ENCODE measurements at places on chromosomes 12 and 14.

- DNase-seq, result peak; percentile 53
These were observed 194.9 kb upstream of the OR4E1 start for GRCh38 chr14:21868442-21869046.

- DNase-seq, result no peak
These were observed 120.8 kb upstream of the WSCD2 start for GRCh38 chr12:108008163-108008905.

DNA sequence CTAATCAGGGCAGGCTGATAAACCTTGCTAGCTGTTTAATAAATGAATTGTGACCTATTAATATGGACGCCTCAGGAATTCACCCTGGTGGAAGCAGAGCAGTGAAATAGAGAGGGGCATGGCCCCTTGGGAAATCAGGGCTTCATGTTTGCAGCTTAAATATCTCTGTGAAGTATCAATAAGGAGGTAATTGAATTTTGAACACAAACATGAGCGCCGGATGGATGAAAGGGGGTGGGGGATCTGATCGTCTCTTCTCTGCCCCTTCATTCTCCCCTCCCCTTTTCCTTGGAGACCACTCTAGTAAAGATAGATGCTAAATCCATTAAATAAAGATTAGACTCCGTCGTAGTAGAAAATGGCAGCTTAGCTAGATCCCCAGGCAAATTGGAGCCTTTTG, 70.5 kb downstream of the LIN52 start:
- DNase-seq, result no peak

- no peak for DNase-seq
These were observed 128.1 kb downstream of the PRKD1 start for GRCh38 chr14:29799464-29800095.

- no peak for DNase-seq
These were observed 26.5 kb downstream of the CCDC92 start for GRCh38 chr12:123946152-123946515.

DNA sequence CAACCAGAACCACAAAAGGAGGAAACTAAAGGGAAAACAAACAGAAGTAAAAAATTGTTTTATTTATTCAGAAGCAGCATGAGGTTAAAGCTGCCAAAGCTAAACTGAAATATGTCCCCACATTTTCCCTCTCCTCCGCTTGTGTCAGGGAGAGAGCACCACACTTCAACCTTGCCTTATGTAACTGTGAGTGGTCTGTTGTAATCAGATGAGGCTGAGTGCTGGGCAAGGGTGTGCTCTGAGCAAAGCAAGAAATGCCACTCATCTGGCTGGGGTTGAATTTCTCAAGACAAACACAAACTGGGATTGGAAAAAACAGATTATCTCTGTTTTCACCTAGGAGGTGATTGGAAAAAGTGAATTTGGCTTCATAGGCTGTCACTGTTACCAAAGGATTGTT, 12.2 kb downstream of the CAPZA3 start:
- no peak for DNase-seq

DNA sequence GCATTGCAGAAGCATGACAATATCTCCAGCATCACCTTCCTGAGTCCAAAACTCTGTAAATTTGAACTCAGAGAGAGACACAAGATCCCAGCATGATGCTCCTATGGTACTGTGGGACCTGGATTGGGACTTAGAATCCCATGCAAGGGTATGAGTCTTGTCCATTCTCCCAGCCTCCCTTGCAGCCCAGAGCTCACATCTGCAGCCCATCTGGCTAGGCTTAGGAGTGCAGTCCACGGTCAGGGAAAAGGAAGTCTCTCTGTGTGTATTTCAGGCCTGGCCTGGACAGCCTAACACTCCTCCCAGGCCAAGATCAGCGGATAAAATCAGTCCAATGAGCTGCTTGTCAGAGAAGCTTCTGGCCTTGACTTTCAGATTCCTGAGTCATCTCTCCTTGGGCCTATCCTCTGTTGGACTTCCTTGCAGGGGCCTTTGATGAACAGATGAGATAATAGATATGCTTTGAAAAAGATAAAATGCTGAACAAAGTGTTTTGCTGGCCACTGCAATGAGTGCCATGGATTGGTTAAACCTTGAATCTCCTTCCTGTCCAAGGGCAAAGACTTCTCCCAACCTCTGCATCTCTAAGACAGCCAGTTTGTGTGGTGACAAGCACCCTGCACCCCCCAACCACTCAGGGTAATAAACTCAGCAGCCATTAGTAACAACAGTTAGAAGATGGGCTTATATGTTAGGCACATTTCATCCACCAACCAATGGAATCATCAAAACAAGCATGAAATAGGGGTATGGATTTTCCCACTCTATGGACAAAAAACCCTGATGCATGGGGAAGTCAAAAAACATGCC, 412.8 kb upstream of the TBX3 start:
- no peak for DNase-seq

DNA sequence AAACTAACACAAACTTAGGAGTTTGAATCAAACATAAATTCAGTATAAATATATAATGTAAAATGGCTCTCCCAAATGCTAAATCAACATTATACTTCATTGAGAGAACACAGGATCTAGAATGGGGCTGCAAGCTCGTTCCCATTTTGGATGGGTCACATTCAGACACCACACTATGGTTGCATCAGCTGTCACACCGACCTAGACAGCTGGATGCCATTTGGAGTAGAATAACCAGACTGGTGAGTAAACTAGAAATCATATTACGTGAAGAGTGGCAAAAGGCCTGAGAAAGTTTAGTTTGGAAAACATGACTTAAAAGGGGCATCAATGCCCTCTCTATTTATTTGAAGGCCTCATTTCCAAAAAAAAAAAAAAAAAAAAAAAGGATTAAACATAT, 430.4 kb downstream of the NPAS3 start:
- no peak for DNase-seq

DNA sequence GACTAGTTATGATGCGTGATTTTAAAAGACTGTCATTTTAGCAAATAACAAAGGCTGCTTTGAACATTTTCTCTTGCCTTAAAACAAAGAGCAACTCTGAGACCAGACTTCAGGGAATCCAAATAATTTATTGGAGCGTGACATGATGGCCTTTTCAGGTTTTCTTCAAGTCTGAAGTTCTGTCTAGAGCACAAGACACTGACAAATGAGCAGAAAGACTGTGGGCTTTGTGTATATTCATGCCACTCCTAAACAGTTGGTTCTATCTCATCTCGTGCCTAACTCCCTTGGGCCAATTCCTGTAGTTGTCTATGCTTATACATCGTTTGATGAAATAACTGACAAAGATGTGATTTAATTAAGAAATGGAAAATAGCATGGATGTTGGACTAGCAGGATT, 47.5 kb downstream of the IFT81 start:
- no peak for DNase-seq

- no peak for DNase-seq
These were observed 18.4 kb downstream of the FAR2 start for GRCh38 chr12:29167445-29167844.

DNA sequence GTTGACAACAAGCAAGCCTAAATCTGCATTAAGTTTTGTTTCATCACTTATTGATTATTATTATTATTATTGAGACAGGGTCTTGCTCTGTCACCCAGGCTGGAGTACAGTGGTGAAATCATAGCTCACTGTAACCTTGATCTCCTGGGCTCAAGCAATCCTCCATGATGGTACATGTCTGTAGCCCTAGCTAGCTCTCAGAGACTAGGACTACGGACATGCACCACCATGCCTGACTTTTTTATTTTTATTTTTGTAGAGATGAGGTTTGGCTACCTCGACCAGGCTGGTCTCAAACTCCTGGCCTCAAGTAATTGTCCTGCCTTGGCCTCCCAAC, 35.7 kb upstream of the STK38L start:
- no peak for DNase-seq

- DNase-seq, result no peak
These were observed 78.4 kb downstream of the DAD1 start for GRCh38 chr14:22510527-22511110.

DNA sequence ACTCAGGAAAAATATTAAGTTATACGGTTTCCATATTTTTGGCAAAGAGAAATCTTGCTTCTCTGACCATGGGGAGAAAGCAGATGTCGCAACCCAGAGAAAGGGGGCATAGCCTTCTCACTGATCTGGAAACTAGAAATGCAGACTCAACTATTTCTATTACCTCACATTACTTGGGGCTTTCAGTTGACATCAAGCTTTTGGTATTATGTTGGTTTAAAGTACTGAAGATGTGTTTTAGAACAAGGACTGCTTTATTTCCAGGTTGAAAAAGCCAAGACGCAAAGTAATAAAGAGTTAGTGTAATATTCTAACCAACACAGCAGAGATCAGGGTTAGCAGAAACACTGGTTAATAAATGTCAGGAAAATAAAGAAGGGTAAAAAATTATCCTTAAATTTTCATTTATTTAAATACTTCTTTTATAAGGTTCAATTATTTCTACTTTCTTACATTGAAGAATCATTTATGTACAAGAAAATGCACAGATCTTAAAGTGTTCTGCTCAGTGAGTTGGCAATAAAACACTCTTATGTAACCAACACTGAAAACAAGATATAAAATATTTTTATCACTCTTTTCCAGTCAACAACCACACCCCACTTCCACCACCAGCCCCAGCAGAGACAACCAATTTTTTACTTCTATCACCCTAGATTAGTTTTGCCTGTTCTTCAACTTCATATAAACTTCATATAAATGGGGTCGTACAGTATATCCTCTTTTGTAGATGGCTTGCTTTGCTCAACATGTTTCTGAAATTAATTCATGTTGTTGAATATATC, 26.0 kb downstream of the DCP1B start:
- DNase-seq, result no peak

- no peak for DNase-seq
These were observed 45.0 kb downstream of the ACTN1 start for GRCh38 chr14:68934066-68934465.

- DNase-seq, result no peak
These were observed 100.2 kb upstream of the ALX1 start for GRCh38 chr12:85179680-85180270.

DNA sequence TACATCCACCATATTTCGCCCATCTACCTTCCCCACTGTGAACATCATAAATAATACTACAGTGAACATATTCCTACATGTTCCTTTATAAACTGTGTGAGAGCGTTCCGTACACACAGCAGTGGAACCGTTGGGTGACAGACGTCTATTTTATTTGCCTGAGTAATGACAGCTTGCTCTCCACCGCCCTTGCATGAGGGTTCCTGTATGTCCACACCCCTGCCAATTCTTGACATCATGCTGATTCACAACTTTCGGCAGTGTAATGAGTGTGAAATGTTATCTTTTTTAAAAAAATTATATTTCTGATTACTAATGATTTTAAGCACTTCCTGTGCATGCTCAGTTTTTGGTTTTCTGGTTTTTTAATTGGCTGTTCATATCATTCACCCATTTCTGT, 4.3 kb upstream of the RAD52 start:
- no peak for DNase-seq

DNA sequence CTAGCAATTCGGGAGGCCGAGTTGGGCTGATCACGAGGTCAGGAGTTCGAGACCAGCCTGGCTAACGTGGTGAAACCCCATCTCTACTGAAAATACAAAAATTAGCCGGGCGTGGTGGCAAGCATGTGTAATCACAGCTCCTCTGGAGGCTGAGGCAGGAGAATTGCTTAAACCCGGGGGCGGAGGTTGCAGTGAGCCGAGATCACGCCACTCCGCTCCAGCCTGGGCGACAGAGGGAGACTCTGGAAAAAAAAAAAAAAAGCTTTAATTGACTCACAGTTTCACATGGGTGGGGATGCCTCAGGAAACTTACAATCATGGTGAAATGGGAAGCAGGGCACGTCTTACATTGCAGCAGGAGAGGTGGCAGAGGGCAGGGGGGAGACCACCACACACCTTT, 30.6 kb upstream of the SLC2A3 start:
- DNase-seq, result no peak

DNA sequence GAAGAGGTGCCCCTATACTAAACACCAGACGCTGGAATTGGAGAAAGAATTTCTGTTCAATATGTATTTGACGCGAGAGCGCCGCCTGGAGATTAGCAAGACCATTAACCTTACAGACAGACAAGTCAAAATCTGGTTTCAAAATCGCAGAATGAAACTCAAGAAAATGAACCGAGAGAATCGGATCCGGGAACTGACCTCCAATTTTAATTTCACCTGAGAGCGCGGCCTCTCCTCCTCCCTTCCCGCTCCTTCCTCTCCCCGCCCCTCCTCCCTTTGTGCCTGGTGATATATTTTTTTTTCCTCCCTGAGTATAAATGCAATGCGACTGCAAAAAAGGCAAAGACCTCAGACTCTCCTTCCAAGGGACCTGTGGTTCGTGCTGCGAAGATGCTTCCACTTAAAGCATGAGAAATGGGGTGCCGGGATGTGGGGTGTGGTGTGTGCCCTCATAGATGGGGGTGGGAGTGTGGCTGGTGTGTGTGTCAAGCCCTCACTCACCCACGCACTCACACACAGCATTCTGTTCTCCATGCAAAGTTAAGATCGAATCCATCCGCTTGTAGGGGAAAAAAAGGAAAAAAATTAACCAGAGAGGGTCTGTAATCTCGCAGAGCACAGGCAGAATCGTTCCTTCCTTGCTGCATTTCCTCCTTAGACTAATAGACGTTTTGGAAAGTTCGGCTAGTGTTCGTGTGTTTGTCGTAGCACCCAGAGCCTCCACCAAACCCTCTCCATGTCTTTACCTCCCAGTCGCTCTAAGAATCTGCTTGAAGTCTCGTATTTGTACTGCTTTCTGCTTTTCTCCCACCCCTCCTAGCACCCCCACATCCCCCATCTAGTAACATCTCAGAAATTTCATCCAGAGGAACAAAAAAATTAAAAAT, 4.5 kb downstream of the HOXC10 start:
- no peak for DNase-seq

- no peak for DNase-seq
These were observed 338.9 kb downstream of the AEBP2 start for GRCh38 chr12:19778172-19778571.

GRCh38 chr12:26400627-26401026, 205.3 kb downstream of the SSPN start:
- DNase-seq, result no peak

GRCh38 chr14:33165144-33165925, 226.7 kb downstream of the NPAS3 start:
- no peak for DNase-seq

GRCh38 chr12:52125476-52125900, 46.0 kb downstream of the SMIM41 start:
- no peak for DNase-seq

GRCh38 chr14:52790756-52791222, 618 bp downstream of the GNPNAT1 start:
- no peak for DNase-seq

- no peak for DNase-seq
These were observed 19.5 kb downstream of the ANO6 start for GRCh38 chr12:45235087-45236025.

DNA sequence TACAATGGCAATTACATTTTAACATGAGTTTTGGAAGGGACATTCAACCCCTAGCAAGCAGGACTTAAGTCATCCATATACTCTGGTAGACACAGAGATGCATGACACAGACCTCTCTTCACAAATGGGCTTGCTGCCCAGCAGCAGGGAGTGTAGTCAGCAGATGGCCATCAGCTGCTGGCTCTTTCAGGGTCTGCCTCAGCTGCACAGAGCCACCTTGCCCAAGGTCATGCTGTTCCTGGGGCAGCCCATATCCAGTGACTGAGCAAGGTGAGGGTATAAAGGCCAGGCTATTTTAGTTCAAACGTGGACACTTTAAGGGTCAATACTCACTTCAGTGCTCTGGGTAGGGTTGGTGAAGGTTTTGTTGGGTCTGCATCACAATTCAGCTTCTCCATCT, 58.3 kb upstream of the JDP2 start:
- DNase-seq, result no peak
